ENCODE measurements at places on chromosomes 16 and 17. TPM values are rescaled to one million over a fixed set of nuclear protein-coding genes. Genes with fewer than 3 reads are reported as not detected.

GAS7 gene
- 2.8 TPM for total RNA-seq

HCRT gene
- total RNA-seq, result not detected

CCDC78 gene
- total RNA-seq, result 2.1 TPM

KRT40 gene
- total RNA-seq, result not detected

CLEC3A gene
- not detected for total RNA-seq

SMIM5 gene
- total RNA-seq, result not detected

KRT33B gene
- total RNA-seq, result 0.30 TPM

KIF2B gene
- not detected for total RNA-seq

ADAM11 gene
- 0.69 TPM for total RNA-seq

TERB1 gene
- total RNA-seq, result not detected

MAP2K6 gene
- 0.37 TPM for total RNA-seq

NOTUM gene
- not detected for total RNA-seq

NXN gene
- total RNA-seq, result 55.8 TPM

TP53TG3C gene
- not detected for total RNA-seq

SYNGR2 gene
- total RNA-seq, result 32.0 TPM

RUNDC3A gene
- 0.59 TPM for total RNA-seq

ZG16 gene
- not detected for total RNA-seq

CNOT1 gene
- total RNA-seq, result 163 TPM

TMEM238L gene
- not detected for total RNA-seq

LPO gene
- total RNA-seq, result not detected

KRT28 gene
- total RNA-seq, result not detected

CD7 gene
- not detected for total RNA-seq

ZG16B gene
- not detected for total RNA-seq

PROCA1 gene
- total RNA-seq, result 1.2 TPM

VWA3A gene
- total RNA-seq, result 0.18 TPM

MAPT gene
- total RNA-seq, result under 0.01 TPM

FAAP100 gene
- total RNA-seq, result 27.2 TPM

OR1A1 gene
- not detected for total RNA-seq

WDR59 gene
- total RNA-seq, result 16.1 TPM

TMC8 gene
- not detected for total RNA-seq

PARD6A gene
- 1.2 TPM for total RNA-seq

ZFP3 gene
- total RNA-seq, result 1.2 TPM

TNFSF12 gene
- 7.4 TPM for total RNA-seq

NLRC5 gene
- 34.4 TPM for total RNA-seq

WIPF2 gene
- 11.8 TPM for total RNA-seq

LRRC45 gene
- total RNA-seq, result 13.3 TPM
